ENCODE measurements at places on chromosomes 6 and 20.

DNA sequence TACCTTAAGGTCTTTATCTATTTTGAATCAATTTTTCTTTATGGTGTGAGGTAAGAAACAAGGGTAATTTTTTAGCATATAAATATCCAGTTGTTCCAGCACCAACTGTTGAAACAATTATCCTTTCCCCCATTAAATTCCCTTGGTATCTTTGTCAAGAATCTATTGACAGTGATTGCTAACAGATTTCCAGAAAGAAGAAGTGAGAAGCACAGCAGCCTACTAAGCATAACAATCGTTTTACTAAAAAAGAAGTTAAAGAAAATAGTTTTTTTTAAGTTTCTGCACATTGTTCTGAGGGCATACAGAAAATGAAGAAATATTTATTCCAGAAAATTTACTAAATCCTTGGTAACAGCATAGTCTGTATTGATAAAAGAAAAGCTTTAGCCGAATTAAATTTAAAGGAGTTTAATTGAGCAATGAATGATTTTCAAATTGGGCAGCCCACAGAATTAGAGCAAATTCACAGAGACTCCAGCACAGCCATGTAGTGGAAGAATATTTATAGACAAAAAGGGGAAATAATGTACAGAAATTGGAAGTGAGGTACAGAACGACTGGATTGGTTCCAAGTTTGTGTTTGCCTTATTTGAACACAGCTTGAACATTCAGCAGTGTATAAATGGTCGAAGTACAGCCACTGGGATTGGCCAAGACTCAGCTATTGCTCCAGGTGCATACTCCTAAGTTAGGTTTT is 97.9 kb upstream of the UST start:
- no peak for DNase-seq

DNA sequence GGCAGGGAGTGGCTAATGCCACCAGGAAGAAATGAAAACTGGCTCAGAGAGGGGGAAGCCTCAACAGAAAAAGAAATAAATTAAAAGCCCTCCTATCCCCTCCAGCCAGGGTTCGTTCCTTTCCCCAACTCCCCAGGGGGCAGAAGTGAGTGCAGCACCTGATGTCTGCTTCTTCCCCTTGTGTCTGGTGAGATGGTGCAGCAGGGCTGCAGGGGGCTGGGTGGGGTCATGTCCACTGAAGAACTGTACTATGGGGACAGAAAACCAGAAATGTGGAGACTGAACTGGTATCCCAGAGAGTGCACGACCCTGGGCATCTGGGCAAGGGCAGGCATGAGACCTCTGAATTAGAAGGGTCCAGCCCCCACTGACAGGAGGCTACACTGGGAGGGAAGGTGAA is 4.0 kb downstream of the EGFL8 start:
- DNase-seq, result no peak

GRCh38 chr6:53089948-53090347 is 24.7 kb downstream of the FBXO9 start:
- DNase-seq, result no peak

GRCh38 chr6:45882671-45883070 is 133.0 kb downstream of the CLIC5 start:
- no peak for DNase-seq
